Activated T-helper 9 cell treated with anti-CD3 and anti-CD28 coated beads, Interleukin-2, amount 50 U/mL, for 16 hours (primary cell): ENCODE measurements at places on chromosomes 5 and 9.

- DNase-seq, result peak; percentile 24
Measured at GRCh38 chr9:93183663-93184431, at the start of gene WNK2. Gene WNK2, plus strand, starts transcription at chr9:93184139. Its CDS starts 791 bp downstream, at chr9:93184930.

DNA sequence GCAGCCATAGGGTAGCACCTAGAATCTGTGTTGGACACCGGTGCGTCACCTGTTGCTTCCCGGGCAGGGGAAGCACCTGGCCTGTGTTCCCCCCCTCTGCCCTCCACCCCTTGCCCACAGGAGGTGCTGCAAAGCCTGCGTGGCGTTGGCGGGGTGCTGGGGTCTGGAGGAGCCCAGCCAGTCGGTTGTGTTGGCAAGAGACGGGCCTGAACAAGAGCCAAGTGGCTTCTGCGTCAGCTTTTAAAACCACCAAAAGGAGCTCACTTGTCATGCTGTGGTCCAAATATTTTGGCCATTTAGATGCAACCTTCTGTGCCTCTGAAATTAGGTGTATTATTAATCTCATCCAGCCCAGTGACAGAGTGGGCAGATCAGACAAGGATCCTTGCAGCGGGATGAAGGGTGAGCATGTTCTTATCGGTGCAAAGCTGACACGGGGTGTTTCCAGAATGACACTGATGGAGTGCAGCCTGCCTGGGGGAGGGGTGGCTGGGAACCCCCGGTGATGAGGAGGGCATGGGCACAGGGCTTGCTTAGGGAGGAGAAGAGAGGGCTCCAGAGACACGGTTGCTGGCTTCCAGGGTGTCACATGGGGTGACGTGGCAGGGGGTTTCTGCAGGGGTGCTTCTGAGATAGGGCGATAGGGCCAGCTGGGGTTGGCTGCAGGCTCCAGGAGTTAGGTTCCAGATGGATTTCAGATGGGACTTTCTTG, 9.7 kb upstream of the RXRA start:
- no peak for DNase-seq

- DNase-seq, result no peak
Measured at GRCh38 chr5:15384581-15384980, 115.4 kb upstream of the FBXL7 start.

GRCh38 chr9:83622433-83622938, 457 bp upstream of the IDNK start:
- peak; percentile 49 for DNase-seq

DNA sequence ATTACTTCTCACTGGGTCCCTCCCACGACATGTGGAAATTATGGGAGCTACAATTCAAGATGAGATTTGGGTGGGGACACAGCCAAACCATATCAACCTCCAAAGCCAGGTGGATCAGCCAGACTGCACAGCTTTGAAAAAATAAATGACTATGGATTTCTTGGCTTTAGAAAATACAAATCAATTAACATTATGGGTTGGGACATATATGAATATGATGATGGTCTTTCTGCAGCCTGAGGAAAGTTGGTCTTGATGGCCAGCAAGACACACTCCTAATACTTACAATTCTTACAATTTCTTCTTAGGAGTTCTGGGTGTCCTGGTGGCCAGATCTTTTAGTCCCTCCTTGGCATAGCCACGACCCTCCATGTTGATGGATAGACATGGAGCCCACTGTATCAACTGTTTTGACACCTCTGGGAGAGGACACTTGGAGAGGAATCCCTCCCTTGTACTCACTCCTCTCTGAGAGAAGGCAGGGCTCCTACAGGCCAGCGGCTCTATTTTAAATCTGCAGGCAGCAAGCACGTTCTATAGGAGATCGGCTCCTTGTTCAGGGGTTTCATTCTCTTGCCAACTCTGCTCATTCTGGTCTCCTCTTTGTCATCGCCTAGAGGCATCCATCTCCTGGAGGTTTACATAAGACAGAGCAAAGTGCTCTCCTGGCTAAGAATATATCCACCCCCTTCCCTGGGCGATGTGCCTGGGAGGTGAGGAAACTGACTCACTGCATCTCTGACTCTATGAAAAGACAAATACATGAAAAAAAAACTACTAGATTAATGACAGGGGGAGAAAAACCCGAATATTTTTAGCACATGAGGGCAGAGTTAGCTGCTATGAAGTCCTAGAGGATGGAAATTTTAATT, 145.9 kb downstream of the CARTPT start:
- no peak for DNase-seq

- no peak for DNase-seq
Measured at GRCh38 chr5:60690326-60690725, 9.6 kb downstream of the DEPDC1B start.

GRCh38 chr9:121252104-121252851, 15.7 kb upstream of the GSN start:
- no peak for DNase-seq

DNA sequence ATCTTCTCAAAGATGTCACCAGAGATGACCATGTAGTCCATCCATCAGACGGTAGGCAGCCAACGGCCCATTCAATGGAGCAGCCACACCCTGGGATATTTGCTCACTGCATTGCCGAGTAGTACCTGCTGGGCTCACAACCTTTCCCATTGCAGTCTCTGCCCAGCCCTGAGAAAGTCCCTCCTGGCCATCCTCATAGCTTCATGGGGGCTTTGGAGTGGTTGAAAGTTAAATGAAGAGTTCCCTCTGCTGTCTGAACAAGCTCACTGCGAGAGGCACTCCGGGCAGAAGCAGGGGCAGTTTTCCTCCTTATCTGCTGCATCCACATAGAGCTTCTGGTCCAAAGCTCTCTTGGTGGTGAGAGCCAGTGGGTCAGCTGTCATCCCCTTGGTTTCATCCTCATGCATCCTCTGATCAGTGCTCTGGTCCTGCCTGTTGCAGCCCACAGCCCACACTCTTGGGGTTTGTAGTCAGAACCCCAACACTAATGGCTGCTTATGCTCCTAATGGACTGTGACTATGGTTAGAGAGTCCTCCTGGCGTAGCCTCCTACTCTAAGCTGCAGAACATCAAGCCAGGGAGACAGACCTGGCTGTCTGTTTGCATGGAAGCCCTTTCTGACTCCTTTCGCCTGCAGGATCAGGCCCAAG, 23.3 kb downstream of the TNFSF8 start:
- DNase-seq, result no peak

- no peak for DNase-seq
Measured at GRCh38 chr5:117417501-117417900, 842.9 kb upstream of the SEMA6A start.
